ENCODE measurements at places on chromosomes 11 and 22.
A peak's percentile ranks its signal among the peaks of the same experiment; 100 is the strongest.

- DNase-seq = no peak
These were observed 4.7 kb downstream of the DGCR8 start for GRCh38 chr22:20084547-20085413.

- DNase-seq = no peak
These were observed 351.2 kb downstream of the OPCML start for GRCh38 chr11:133181066-133181465.

DNA sequence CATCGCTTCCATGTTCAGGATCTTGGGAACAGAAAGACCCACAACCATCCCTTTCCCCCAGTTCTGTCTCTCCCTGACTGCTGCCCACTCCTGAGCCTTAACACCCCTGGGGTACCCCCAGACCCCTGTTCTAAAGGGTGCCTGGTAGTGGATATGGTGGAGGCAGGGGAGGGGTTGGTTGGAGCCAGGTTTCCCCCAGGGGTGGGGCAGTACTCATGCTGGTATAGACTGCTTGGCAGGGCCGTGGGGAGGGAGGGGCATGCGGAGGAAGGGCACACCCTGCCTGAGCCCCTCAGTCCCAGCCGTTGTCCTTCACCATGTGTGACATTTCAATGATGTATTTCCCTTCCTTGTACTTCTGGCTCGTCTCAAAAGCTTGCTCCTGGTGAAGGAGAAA, 4.0 kb downstream of the YPEL4 start:
- DNase-seq = no peak

- no peak for DNase-seq
These were observed 20.9 kb upstream of the NARS2 start for GRCh38 chr11:78595436-78596130.

- no peak for DNase-seq
These were observed 5.8 kb upstream of the PAMR1 start for GRCh38 chr11:35531246-35531645.

DNA sequence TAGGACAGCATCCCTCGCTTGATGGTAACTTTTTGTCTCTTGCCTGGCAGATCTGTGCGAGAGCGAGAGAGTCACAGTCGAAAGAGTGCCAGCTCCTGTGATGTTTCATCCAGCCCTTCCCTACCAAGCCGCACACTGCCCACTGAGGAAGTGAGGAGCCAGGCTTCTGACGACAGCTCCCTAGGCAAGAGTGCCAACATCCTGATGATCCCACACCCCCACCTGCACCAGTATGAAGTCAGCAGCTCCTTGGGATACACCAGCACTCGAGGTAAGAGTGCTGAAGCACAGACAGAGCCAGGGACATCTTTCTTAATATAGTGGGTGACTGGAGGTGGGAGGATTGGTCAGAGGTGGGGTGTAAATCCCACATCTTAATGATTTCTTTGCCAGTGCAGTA, 61.1 kb downstream of the DEPDC5 start:
- no peak for DNase-seq

GRCh38 chr11:102824556-102824955, 18.9 kb downstream of the MMP3 start:
- no peak for DNase-seq

DNA sequence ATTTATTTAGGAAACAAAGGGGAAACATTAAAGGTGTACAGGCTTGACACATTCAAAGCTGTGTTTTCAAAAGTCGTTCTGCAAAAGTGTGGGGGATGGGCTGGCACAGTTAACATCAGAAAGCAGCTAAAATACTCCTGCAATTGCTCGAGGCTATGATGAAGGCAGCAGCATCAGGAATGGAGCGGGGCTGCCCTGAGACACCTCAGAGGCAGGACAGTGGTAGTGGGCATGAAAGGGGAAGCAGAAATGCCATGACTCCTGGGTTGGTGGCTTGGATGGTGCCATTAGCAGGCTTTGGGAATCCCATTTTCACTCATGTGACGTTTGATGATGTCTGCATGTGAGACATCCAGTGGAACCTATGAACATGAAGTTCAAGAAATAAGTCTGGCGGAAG, 646 bp downstream of the NCAPD3 start:
- no peak for DNase-seq

- DNase-seq = no peak
These were observed 73.4 kb downstream of the LINC01488 start for GRCh38 chr11:69554849-69555248.

GRCh38 chr22:25563761-25564319, 635 bp upstream of the GRK3 start:
- DNase-seq = no peak

DNA sequence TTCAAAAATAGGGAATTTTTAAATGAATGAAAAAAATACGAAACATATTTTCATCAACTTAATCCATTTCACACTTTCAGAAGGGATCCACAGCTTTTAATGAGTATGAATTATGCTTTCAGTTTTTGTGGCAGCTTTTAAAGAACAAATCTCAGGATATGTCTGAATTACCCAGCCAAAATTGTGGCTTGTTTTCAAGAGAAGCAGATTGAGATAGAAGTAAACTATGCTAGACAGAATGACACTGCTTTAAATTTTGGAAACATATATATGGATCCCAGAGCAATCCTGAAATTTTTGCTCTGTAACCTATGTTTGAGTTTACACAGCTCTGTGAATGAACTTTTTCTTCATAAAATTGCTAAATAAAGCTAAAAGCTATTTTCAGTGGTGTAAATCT, 2.4 kb upstream of the HINFP start:
- no peak for DNase-seq

- no peak for DNase-seq
These were observed 3.0 kb upstream of the ANKK1 start for GRCh38 chr11:113384551-113384950.

DNA sequence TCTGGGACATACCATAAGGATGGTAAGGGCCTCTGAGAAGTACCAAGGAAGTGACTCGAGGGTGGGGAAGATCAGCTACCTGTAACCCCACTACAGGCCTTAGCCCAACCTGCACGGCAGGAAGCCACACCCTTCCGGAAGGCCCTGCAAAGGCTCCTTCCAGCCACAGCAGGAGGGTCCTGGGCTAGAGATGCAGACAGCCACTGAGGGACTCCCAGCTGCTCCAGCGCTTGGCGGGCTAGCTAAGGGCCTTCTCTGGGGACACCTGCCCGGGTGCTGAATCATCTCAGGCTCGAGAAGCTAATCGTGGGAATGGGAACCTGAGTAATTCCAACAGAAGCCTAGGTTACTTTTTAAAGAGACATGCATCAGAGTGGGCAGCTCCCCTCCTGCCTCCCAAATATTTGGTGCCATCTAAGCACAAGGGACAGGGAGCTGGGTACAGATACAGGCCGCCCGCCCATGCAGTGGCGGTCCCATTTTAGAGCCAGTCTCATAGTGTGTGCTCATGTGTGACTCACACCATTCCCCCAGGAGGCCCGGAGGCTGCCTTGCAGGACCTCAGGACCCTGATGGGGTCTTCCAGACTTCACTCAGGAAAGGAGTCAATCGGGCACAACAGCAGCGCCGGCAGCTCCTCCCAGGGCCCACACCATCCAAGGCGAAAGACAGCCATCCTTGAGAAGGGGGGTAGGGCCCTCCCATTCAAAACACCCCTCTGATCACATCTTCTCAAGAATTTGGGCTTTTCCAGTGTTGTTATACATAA, 8.0 kb downstream of the MYH9 start:
- DNase-seq = peak; percentile 70

GRCh38 chr11:116317212-116317611, 455.6 kb downstream of the BUD13 start:
- no peak for DNase-seq

DNA sequence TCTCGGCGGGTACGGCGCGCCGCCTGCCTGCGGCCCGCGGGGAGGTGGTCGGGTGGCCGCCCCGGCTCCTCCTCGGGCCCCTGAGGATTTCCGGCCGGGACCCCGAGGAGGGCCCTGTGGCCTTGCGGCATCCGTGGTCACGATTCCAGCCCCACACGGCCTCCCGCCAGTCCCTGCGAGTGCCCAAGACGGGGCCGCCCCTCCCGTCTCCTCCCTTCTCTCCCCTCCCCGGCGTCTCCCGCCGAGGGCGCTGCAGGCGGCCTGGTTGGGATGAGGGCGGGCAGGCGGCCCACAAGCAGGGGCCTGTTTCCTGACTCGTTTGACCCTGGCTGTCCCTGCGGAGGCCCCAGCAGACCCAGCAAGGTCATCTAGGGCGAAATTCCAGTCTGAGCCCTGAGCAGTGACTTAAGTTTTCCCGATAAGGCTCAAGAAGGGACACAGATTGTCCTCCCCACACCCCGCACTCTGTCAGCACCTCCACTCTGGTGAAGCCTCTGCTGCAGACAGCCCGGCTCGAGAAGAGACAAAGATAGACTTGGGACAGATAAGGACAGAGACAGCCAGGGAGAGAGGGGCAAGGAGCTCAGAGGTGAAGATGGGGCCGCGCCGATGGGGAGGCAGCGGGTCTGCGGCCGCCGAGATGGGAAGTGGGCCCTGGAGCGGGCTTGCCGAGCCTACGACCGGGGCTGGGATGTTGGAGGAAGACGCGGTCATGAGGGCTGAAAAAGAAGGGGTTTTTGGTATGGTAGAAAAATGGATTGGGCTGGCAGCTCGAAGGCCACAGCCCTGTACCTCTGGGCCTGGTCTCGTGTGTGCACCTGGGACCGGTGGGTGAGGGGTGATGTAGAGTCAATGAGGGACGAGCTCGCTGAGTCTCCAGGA, 95.0 kb downstream of the SWAP70 start:
- peak; percentile 29 for DNase-seq

DNA sequence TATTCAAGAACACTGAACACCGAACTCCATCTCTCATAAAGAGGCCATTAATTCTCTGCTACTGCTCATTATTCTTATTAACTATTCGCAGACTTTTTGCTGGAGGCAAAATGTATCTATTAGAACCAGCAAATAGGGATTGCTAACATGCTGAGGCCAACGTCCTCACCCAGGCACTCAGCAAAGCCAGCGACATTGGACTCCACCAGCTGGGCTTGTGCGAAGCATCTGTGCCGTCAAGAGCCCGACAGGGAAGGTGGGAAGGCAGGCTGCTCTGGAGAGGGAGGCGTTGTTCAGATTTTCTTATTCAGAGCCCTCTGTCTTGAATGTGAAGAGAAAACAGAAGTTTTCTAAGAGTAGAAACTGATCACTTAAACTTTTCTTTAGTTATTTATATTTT, 615.6 kb upstream of the KIRREL3 start:
- DNase-seq = no peak

DNA sequence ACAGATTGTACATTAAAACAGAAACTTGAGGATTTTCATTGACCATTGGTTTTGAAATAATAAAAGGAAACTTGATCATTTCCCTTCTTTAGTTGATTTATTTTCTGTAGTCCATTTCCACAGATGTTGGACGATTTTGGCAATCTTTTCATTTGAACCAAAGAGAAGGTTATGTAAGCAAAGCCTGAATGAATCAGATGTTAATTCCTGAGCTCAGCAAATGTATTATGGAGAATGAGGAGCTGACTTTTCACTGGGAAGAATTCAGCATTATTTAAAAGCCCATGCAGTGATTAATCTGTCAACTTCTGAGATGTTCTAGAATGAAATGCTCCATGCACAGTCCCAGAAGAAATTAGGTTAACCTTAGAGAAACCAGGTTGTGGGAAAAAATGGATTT, 29.0 kb downstream of the ELMOD1 start:
- DNase-seq = no peak

- no peak for DNase-seq
These were observed 36.6 kb upstream of the NCR3LG1 start for GRCh38 chr11:17314904-17315426.

DNA sequence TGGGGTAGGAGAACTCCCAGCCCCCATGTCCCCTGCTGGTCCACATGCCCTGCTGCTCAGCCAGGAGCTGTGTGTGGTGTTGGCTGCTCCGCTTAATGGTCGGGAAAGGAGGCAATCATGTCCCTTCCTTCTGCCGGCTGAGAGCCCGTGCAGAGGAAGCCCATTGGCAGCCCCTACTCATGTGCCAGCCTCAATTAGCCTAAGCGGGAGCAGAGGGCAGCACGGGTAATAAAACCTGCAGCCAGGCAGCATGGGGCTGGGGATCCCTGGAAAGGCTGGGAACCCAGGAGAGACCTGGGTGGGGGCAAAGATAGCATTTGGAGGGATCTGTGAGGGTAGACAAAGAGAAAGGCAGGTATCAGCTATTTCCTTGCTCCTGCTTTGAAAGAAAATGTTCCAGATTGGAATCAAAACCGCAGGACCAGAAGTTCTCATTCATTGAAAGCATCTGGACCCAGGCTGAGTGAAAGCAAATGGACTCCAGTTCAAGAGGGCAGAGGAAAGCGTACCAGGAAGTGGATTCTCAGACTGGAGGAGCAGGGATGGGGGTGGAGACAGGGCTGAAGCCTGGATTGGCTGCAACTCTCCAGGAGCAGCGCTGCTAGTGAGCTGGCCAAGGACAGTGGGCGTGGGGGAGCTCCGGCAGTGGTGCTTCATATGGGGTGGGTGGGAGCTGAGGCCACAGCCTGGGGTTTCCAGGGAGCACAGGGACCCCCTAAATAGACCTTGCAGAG, 103.4 kb upstream of the NECTIN1 start:
- no peak for DNase-seq

- DNase-seq = no peak
These were observed 10.7 kb downstream of the LRFN4 start for GRCh38 chr11:66867425-66868040.

- no peak for DNase-seq
These were observed 1419.8 kb upstream of the TENM4 start for GRCh38 chr11:80860632-80861031.

DNA sequence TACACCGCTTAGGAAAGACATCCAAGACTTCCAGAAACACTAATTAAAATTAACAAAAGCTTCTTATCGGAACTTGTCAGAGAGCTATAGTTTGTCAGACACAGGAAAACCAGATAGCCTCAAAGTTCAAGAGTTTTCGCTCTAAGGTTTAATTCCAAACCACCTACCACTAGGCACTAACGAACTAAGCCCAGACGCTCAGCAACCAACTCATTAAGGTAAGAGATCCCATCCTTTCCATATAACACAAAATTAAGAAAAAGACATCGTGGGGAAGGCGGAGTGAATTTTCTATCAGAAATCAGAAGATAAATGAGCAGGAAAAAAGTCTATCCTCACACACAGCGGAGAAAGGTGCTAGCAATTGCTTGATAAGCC, 382 bp downstream of the IMMP1L start:
- no peak for DNase-seq

DNA sequence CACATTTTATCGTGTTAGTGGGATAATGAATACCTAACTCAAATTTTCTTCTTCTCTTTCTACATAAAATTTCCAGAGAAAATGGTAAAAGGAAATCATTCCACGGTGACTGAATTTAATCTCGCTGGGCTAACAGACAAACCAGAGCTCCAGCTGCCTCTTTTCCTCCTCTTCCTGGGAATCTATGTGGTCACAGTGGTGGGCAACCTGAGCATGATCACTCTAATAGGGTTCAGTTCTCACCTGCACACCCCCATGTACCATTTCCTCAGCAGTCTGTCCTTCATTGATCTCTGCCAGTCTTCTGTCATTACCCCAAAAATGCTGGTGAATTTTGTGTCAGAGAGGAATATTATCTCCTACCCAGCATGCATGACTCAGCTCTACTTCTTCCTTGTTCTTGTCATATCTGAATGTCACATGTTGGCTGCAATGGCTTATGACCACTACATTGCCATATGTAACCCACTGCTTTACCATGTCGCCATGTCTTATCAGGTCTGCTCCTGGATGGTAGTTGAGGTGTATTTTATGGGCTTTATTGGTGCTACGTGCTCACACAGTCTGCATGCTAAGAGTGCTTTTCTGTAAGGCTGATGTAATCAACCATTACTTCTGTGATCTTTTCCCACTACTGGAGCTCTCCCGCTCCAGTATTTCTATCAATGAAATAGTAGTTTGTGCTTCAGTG, 24.1 kb downstream of the OR10D3 start:
- no peak for DNase-seq

Data from activated gamma-delta T cell treated with Interleukin-2 at 50 U/mL for 16 hours (primary cell).